ENCODE measurements at places on chromosomes 16 and 17.
A peak's percentile ranks its signal among the peaks of the same experiment; 100 is the strongest.

- DNase-seq: no peak
Measured at GRCh38 chr17:39462631-39463375, 1.5 kb downstream of the CDK12 start.

- DNase-seq: no peak
Measured at GRCh38 chr16:83937922-83938885, 14.8 kb upstream of the OSGIN1 start.

- no peak for DNase-seq
Measured at GRCh38 chr16:80346111-80346632, 194.6 kb upstream of the DYNLRB2 start.

GRCh38 chr16:189604-190186 is 9.4 kb downstream of the HBQ1 start:
- DNase-seq: no peak

DNA sequence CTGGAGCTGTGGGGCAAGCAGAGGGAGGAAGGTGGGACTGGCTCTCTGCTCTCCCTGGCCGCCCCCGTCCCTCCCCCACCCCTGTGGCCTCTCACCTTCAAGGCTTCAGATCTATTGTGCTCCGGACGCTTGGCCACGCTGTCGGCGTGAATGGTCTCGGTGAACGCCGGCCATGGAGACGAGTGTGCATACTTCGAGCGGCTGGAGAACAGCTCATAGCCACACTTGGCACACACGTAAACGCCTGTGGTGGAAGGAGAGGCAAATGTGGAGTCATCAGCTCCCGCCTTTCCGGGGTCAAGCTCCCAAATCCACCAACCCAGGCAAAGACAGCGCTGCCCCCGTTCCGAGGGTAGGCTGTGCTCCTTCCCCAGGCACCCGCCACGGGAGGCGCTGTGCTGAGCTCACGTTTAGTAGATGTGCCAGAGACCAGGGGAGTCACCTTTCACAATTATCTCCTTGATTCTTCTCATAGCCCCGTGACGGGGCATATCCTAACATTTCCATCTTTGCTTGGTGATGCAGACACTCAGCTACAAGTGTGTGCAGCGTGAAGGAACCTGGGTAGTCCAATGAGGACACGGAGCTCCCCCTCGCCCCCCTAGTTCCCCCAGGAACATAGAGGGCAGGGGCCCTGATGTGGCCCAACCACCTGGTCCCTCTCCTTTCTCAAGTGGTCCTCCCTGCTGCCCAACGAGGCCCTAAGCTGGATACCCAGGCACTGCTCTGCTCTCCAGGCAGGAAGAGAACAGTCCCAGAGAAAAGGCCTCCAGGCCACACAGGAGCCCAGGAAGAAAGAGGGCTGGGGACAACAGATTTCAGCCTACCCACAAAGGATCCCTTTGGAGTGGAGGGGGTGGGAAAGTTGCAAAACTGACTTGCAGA is 1.6 kb downstream of the MSRB1 start:
- no peak for DNase-seq

DNA sequence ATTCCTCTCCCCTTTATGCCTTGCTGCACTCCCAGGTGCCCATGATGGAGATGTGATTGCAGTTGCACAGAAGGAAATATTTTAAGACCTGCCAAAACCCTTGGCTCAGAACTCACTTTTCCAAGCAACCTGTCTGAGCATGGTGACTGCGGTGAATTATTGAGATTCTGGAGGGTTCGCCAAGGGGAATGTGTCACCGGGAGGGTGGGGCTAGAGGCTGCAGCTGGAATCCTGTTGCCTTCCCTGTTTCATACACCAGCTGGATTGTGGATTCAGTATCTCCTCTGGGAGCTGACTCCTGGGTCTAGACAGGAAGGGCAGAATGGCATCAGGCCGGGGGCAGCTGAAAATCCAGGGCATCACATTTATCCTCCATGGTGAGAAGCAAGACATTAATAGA is 527.2 kb downstream of the TMEM114 start:
- DNase-seq: no peak

GRCh38 chr17:49977463-49978389 is 8.7 kb downstream of the DLX4 start:
- no peak for DNase-seq

DNA sequence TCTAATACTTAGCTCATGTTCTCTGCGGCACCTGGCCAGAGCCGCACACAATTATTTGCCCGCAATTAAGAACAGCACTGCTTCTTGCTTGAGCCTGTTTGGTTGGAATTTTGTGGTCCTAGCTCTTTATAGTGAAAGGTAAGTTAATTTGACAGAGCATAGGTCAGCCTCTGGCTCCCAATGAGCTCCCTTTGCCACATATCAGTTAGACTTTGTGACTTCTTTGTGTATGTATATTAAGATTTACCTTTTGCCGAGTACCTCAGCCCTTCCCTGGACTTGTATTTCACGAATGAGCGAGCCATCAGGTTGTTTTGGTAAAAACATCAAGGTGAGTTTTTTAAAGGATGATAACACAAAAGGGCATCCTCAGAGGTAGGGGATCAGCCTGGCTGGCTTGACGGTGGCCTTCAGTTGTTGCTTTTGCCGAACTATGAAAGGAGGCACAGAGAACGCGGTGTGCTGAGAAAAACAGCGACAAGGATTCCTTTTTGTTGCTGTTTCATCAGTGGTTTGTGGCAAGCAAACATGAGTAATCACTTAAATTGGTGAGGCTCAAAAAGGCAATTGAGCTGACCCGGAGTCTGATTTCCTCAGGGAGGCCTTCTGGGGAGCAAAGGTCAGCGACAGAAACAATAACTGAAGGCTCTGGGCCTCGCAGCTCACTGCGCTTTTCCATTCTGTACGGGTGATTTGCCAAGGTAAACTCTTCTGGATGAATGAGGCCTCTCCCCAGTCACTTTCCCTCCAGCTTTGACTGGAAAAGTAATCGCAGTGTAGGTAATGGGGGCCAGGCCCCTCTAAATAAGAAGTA is 163.6 kb downstream of the HS3ST3A1 start:
- no peak for DNase-seq

DNA sequence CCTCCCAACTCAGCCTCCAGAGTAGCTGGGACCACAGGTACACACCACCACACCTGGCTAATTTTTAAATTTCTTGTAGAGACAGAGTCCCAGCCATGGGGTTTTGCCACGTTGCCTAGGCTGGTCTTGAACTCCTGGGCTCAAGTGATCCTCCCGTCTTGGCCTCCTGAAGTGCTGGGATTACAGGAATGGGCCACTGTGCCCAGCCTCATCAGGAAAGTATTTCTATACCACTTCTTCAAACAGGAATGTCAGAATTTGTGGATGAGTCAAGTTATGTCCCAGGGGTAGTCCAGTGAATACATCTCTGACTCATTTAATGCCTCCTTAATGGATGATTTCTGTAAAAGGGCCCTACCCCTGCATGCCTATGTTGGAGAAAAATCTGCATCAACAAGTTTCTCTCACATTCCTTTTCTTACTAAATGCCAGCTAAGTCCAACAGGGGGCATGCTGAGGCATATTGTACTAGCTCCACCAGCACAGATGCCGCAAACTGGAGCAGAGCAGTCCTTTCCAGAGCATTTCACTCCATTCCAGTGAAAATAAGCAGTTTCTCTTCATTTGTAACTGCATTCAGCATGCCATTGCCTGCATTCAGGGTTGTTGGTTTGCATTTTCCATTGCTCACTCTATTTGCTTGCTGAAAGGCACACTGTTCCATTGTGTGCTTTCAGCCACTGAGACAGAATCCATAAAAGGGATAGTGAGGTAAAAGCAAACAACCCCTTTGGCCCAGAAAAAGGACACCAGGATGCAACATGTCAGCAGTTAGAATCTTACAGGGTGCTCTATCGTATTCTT is 5.3 kb upstream of the CAVIN1 start:
- peak; percentile 79 for DNase-seq

DNA sequence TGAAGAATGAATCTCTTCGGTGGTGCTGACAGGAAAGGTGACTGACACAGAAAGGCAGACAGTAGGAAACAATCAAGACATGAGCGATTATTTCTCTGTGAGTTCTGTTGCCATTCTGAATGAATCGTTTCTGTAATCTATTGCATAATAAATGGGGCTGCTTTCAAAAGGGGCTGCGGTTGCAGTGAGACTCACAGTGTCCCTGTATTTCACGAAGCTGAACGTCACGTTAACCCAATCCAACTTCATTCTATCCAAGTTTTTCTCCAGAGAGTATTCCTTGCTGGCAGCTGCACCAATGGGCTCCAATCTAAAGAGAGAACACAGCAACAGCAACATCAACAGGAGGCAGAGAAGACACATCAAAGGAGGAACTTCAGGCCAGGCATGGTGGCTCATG is 75.4 kb downstream of the DNAH3 start:
- DNase-seq: no peak

GRCh38 chr16:19933740-19934139 is 49.1 kb upstream of the GPRC5B start:
- no peak for DNase-seq

GRCh38 chr17:1852327-1852726 is 22.5 kb downstream of the RPA1 start:
- no peak for DNase-seq
